A549 (cell line): ENCODE measurements at places on chromosomes 1 and 21.

- no peak for DNase-seq
Measured at GRCh38 chr1:89946532-89946931, 48.4 kb upstream of the ZNF326 start.

GRCh38 chr1:13964768-13965167 lies 264.8 kb downstream of the PRDM2 start:
- no peak for DNase-seq

- DNase-seq = no peak
Measured at GRCh38 chr21:32186804-32187203, 92.0 kb downstream of the MIS18A start.

- no peak for DNase-seq
Measured at GRCh38 chr21:36223451-36223850, 66.8 kb downstream of the DOP1B start.

- no peak for DNase-seq
Measured at GRCh38 chr1:94783342-94784189, 36.6 kb upstream of the SLC44A3 start.

DNA sequence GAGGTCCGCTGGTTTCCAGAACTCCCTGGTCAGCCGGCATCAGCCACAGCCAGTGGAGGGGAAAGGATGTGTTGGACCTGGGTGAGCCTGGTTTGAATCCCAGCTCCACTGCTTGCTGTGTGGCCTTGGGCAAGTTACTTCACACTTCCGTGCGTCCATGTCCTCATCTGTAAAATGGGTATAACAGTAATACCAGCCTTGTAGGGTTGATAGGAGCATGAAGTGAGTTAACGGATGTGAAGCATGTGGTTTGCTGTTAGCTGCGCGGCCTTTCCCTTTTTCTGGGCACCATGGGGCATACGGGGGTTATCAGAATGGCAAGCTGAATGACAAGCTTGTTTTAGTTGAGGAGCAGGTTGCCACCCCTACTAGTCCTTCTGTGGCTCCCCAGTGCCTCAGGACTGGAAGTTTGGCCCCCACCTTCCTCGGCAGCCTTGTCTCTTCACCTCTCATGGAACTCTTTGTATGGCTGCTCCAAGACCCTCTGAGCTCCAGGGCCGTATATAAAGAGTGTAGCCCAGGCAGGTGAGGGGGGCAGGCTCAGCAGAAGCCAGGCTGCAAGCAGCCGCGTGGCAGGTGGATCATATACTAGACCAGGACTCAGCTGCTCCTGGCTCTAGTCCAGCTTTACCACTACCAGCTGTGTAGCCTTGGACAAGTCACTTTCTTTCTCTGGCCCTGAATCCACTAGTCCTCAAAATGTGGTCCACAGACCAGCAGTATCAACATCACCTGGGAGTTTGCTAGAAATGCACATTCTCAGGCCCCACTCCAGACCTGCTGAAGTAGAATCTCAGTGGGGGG lies 95.4 kb downstream of the LACTBL1 start:
- no peak for DNase-seq

- DNase-seq = peak; percentile 36
Measured at GRCh38 chr1:15758953-15759661, 512 bp downstream of the FBLIM1 start.

DNA sequence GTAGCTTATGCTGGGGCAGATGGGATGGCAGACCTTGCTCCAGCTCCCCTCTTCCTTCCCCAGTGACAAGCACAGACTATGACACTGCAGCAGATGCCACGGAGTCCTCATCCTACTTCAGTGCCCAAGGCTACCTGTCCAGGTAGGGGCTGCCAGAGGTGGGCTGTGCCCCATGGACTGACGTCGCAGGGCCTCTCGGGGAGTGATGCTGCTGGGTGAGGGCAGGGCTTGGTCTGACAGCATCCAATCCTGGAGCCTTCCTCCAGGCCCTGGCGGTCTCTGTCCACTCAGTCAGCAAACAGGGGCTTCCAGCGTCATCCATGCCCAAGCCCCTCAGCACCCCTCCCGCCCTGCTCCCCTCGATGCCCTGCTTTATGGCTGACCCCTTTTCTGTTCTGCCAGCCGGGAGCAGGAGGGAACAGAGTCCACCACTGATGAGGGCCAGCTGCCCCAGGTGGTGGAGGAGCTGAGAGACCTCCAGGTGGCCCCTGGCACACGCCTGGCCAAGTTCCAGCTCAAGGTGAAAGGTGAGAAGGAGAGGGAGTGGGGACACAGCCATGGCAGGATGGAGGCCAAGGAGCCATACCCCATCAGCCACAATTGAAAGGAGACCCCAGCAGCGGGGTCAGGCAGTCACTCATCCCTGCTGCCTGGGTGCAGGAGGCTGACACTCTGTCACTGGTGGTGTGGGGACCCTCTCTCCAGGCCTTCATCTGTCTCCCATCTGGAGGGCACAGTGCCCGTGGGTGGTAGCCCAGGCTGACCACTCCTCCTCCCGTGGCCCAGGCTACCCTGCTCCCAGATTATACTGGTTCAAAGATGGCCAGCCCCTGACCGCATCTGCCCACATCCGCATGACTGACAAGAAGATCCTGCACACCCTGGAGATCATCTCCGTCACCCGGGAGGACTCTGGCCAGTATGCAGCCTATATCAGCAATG lies 73.6 kb downstream of the TRIM11 start:
- no peak for DNase-seq

DNA sequence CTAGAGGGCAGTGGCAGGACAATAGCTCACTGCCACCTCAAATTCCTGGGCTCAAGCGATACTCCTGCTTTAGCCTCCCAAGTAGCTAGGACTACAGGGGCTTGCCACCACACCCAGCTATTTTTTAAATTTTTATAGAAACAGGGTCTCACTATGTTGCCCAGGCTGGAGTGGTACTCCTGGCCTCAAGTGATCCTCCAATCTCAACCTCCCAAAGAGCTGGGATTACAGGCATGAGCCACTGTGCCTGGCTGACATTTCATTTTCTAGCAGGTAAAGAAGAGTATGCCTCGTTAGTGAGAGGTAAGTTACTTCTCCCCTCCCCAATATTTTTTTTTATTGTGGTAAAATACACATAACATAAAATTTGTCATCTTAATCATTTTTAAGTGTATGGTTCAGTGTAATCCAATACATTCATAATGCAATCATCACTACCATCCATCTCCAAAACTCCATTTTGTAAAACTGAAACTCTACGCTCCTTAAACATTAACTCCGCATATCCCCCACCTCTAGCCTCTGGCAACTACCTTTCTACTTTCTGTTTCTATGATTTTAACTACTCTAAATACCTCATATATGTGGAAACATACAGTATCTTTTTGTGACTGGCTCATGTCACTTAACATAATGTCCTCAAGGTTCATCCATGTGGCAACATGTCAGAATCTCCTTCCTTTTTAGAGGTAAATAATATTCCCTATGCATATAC lies 22.4 kb downstream of the ZZZ3 start:
- DNase-seq = no peak

DNA sequence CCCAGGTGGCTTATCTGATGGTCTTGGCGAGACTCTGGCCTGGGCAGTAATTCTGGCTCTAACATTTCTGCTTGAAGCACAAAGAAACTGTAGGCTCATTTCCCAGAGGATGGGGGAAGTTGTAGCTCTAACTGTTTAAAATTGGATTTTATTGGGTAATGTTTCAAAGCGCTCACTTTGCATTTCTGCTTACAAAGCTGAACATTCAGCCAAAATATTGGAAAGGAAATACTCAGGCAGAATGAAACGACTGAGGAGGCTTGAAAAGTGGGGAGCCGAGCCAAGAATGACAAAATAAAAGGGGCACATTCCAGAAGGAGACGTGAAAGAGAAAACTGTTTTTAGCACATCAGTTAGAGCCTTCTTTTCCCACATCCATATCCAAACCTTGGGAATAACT lies 202.6 kb downstream of the GRIK1 start:
- DNase-seq = no peak

DNA sequence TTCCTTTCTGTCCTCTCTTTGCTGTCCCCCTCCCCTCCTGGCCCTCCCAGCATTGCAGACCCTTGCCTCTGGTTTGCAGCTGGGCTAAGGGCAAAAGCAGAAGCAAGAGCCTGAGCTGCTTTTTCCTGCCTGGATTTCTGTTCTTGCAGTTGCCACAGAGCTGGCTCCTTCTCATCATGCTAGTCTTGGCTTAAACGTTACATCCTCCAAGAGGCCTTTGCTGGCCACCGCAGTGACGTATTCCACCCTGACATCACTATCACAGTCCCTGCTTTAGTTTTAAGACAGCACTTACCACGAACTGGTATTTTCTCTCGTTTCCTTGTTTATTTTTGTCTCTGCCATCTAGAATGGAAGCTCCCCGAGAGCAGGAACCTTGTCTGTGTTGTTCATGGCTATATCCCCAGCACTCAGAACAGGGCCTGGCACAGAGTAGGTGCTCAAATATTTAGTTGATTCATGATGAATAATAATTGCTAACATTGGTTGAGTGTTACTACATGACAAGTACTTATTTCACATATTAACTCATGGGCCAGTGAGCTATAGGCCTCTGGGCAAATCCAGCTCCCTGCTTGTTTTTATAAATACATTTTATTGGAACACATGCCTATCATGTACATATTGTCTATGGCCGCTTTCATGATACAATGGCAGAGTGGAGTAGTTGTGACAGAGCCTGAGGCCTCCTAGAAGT lies 13.2 kb upstream of the CSF1 start:
- no peak for DNase-seq

GRCh38 chr1:205003358-205004131 lies 39.5 kb upstream of the CNTN2 start:
- no peak for DNase-seq

GRCh38 chr1:110433803-110434202 lies 17.1 kb upstream of the PROK1 start:
- DNase-seq = peak; percentile 64

DNA sequence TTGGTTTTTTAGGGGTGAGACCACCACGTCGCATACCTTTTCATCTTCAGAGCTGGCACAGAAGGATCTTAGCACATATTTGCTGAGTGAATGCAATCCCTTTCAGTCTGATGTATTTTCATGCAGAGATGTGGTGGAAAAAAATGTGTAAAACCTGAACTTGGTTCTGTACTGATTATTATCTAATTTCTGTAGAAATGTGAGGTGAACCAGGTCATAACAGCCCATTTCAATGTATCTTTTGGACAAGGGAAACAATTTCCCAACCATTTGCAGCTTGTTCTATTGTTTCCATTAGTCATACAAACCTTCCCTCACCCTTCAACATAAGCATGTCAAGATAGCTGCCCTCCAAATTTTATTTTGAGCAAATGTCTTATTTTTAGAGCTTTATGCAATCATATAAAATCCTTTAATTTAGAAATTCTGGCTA lies 46.8 kb upstream of the RUNX1 start:
- DNase-seq = no peak

DNA sequence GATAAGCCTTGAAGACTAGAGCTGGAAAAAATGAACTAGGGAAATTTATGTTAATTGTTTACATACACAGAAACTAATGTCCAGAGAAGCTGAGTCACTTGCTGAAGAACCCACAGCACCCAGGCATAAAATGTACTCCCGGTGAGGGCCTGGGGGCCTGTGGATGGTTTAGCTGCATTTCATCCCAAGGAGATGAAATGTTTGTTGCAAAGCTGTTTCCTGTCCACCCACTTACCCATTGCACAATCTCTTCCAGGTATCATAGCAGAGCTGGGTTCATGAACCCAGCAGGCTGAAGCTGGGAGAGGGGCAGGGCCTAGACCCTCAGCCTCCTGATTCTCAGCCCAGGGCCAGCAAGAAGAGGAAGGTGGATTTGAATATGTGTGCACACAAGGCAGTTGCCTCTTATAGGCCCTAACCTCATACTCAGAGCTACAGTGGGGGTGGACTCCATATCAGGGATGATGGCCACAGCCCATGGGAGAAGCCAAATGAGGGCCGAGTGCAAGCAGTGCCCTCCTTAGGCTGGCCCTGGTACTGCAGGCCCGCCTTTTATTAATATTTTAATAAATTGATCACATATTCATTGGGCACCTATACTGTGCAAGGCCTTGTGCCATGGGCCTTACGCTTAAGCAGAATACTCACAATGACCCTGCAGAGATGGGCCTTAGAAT lies 110.8 kb downstream of the LACTBL1 start:
- DNase-seq = peak; percentile 46

DNA sequence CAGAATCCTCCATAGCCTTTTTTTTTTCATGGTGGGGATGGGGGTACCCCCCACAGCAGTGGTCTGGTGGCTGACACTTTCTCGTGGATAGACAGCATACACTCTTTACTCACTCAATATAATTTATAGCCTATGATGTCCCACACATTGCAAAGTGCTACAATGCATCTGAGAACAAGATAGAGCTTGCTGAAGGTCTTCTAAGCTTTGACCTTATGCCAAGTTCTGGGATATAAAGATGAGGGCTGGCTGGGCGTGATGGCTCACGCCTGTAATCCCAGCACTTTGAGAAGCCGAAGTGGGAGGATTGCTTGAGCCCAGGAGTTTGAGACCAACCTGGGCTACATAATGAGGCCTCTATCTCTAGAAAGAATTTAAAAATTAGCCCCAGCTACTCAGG lies 78.0 kb downstream of the MPZL1 start:
- no peak for DNase-seq

DNA sequence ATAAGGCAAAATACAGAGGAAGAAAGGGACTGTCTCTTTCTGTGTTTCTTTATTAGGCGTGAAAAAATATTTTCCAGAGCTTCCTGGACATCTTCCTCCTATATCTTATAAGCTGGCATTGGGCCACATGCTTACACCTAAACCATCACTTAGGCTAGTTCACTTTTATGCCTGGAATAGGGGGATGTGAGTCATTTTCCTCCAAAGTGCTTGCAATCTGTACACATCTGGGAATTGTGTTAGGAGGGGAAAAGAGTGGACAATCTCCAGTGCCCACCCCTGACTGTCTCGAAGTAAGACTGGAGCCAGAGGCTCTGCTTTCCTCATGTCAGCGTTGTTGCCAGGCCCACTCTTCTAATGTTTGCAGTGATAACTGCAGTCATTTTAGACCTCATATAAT lies 29.9 kb downstream of the GIPC2 start:
- DNase-seq = no peak

- DNase-seq = peak; percentile 68
Measured at GRCh38 chr1:77762072-77762476, 2.4 kb upstream of the USP33 start.

- no peak for DNase-seq
Measured at GRCh38 chr1:54825696-54826095, 24.6 kb upstream of the TTC22 start.

GRCh38 chr1:203305809-203306088 lies 430 bp downstream of the BTG2 start:
- DNase-seq = peak; percentile 41

- no peak for DNase-seq
Measured at GRCh38 chr1:48869116-48869893, 92.6 kb upstream of the BEND5 start.

GRCh38 chr1:48718116-48718630 lies 58.5 kb downstream of the BEND5 start:
- DNase-seq = no peak

GRCh38 chr1:205273551-205273982 lies 45.8 kb downstream of the TMCC2 start:
- peak; percentile 96 for DNase-seq

GRCh38 chr1:63675420-63675931 lies 82.3 kb downstream of the PGM1 start:
- no peak for DNase-seq

GRCh38 chr1:12202190-12202497 lies 27.7 kb upstream of the VPS13D start:
- DNase-seq = no peak
